ENCODE measurements at places on chromosomes 3 and 15.

DNA sequence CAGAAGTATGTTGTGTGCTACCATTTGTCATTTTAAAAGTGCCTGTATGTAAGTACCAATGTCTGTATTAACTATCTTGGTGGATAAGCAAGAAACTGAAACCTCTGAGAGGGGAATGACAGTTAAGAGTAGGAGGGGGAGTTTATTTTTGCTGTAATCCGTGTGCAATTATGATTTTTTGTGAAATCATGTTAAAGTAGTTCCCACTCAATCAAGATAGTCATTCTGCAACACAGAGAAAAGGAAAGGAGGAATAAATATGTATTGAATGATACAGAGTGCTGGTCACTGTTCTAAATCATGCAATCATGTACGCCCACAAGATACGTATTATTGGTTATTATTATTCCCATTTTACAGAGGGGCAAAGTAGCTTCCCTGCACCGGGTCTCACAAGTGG, 105.1 kb upstream of the UBE2E1 start:
- DNase-seq, result no peak

DNA sequence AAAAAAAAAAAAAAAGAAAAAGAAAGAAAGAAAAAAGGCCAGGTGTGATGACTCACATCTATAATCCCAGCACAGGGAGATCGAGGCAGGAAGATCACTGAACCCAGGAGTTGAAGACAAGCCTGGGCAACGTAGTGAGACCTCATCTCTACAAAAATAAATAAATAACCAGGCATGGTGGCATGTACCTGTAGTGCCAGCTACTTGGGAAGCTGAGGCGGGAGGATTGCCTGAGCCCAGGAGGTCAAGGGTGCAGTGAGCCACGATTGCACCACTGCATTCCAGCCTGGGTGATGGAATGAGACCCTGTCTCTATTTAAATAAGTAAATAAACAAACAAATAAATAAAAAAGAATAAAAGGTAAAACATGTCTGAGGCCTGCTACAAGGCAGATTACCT, 39.3 kb upstream of the LACTB start:
- DNase-seq, result no peak

DNA sequence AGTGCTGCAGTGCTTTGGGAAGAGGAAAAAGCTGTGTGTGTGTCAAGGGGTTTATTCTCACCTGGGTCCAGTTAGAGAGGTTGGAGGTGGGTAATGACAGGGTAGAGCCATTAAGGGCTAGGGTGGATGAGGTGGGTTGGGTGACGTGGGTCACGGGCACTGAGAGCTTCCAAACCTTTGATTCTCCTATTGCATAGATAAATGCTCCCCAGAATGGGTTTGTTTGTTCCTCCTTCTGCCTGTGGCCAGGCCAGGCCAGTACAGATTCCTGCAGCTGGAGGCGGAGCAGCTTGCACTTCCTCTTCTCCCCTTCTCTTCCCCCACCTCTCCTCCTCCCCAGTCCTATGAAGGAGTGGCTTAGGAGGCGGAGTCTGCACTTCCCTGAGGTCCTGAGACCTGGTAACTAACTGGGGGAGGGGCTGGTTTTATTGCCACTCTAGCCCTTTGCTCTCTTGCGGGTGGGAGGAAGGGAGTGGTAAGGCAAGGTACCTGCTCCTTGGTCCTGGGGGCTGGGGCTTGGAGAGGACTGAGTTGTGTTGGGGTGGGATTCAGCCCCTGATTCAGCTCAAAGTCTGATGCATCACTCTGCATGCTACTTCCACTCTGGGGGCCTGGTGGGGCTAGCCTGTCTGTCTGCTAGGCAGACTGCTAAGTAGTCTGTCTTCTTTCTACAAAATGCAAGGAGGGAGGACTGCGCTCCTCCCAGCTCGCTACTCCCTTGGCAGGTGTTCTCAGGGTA, 3.5 kb downstream of the SPINT1 start:
- DNase-seq, result peak; percentile 11

DNA sequence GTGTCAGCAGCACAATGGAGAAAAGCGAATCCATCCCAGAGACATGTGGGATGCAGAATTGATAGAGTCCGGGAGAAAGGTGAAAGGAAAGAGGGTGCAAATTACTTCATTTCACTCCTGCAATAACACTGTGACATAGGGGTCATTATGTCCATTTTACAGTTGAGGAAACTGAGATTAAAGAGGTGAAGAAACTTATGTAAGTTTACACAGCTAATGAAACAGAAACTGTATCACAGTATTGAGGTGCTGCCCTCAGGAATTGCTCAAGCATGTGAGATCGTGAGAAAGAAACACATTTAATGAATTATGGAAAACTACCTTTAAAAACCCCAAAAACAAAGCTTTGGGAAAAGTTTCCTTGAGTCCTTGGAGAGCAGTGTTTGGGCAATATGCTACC, 103.6 kb upstream of the PFN2 start:
- no peak for DNase-seq

DNA sequence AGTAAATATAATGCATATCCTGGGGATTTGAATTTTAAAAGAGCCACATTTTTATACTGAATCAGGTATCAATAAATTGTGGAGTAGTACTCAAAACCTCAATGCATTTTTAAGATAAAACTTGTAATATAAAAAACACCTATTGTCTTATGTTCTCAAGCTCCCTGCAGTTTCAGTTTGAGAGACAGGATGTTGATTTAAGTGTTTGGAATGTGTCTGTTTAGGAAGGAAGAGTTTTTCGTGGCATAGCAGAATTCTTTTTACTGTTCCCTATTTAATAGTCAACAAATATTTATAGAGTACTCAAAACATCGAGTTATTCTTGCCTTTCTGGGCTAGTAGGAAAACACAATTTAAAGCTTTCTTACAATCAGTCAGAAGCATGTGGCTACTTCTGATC, 146.1 kb upstream of the BCHE start:
- DNase-seq, result no peak

GRCh38 chr3:161305095-161305991, 66.0 kb downstream of the SPTSSB start:
- peak; percentile 36 for DNase-seq

DNA sequence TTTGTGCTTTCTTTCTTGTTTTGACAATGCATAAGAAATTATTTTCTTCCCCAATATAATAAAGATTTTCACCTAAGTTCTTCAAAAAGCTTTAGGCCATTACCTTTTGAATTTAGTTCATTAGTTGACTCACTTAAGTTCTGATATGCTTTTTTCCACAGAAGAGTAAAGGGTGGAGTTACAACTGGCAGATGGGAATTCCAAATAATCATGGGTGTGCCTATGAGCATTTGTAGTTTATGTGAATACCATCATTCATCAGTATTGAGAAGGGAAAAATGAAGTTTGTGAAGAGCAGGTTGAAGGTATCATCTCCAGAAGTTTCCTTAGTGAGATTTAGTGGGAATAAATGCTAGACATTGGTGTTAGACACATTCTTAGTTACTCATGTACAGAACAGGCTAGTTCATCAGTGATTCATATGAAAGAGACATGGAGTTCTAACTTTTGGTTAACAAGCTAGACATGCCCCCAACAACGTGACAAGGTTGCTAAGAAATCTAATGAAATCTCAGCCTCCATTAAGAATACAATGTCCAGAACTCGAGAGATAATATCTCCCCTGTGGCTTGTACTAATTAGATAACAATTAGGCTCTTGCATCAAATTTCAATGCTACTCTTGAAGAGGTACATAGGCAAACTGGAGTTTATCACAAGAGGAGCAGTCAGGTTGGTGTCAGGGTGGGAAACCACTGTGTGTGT, 16.9 kb upstream of the ALCAM start:
- DNase-seq, result no peak

DNA sequence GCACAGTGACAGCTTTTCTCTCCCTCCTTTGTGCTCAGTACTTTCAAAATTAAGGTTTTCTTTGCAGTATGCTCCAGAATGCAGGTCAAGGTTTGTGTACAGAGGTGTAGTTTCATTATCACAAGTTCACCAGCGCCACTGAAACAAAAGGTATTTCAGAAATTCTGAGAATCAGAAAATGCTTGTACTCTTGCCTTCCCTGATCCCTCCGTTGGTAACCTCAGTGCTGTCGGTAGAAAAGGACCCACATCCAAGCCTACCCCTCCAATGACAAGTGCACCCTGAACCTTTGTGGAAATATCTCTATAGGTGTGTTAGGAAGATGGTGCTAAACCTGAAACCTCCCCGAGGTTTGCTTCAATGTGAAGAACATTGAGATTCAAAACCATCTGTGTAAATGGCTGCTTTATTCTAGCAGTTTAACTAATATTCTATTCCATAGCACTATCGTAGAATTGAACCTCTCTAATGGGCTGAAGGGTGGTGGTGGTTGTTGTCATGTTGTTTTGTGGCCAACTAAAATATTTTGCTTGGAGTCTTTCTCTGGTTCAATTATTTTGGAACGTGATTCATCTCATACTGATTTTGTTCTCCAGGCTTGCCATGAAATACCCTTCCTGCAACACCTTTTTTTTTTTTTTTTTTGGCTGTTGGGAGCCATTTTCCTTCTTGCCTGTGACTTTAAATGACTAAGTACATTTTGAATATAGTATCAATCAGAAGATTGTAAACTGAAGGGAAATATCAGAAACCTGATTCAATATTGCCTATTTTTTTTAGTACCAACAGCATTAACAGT, 20.7 kb downstream of the ZBTB38 start:
- DNase-seq, result no peak

DNA sequence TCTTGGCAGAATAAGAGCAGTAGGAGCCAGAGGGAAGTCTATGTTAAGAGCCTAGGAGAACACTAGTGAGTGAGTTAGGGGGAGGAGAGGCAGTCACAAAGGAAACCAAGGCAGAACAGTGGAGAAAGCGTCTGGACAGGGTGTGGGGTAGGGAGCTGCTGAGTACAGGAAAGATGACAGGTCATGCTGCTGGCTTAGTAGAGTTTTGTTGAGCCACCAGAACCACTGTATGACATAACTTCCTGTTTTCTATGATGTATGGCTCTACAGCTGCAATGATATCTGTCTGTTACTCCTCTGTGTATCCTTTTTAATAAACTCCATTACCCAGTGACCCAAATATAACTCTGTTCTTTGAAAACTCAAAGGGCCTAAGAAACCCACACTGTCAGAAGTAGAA, 10.6 kb upstream of the STT3B start:
- DNase-seq, result peak; percentile 53

- no peak for DNase-seq
These were observed 17.4 kb upstream of the TRMT10C start for GRCh38 chr3:101544161-101544850.

DNA sequence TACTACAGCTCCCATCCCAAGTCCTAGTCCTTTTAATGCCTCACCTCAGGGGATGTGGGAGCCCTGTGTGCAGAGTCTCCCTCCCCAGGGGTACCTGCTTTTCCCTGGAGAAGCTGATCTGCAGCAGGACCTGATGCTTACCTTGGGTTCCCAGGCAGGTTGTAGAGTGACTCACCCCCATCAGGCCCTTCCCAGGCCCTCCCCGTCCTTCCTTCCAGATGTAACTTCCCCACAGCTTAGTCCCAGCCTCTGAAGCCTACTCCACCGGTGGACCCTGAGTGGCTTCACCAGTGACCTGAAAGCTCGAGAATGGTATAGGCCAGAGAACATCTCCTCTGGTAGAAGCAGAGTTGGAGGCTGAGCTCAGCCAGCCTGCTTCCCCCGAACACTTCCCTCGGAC, 254.2 kb upstream of the STT3B start:
- DNase-seq, result no peak

DNA sequence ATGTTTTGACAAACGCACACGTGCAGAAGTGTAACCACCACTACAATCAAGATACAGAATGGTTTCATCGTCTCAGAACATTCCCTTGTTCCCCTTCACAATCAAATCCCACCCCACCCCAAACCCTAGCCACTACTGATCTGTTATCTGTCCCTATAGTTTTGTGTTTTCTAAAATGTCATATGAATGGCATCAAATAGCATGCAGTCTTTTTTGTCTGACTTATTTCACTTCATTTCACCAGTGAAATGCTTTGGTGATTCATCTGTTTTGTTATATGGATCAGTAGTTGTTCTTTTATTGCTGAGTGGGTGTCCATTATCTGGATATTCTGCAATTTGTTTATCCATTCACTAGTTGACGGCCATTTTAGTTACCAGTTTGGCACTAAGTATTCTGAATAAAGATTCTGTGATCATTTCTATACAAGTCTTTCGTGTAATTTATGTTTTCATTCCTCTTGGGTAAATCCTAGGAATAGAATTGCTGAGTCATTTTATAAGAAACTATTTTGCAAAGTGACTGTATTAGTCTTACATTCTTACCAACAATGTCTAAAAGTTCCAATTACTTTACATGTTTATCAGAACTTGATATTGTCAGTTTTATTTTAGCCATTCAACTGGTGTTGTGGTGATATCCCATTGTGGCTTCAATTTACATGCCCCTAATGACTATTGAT, 232.8 kb downstream of the CLSTN2 start:
- DNase-seq, result no peak

DNA sequence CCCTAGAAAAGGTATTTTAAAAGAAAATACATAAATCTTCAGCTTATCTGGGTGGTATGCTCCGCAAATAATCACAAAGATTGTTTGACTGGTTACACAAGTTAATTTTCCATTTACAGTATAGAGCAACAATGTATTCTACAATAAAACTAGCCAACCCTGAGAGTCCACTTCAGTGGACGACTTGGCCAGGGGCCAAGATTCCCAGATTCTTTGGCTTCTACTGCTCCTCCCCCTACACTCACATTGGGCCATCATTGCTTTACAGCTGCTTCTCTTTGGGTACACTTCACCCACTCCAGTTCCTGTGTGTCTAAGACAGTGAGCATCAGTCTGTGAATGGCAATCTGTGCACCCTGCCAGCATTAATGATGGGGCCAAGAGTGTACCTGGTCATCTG, 17.2 kb upstream of the PRICKLE2 start:
- no peak for DNase-seq

DNA sequence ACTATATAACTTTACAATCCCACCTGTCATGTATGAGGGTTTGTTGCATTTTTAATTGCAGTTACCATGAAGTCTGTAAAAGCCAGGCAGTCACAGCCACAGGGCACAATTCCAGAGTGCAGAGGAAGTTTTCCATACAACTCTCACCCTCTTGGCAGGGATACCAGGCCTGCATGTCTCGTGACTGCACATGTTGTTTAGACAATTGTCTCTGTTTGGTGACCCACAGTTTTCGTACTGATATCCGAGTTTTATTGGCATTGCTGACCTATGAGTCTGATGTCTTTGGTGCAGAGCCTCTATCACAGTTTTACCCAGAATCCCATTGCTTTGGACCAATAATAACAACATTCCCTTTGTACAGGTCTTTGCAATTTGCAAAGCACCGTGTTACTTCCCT, 24.9 kb upstream of the MYZAP start:
- no peak for DNase-seq

GRCh38 chr3:59549962-59550361, 500.1 kb upstream of the CFAP20DC start:
- no peak for DNase-seq

DNA sequence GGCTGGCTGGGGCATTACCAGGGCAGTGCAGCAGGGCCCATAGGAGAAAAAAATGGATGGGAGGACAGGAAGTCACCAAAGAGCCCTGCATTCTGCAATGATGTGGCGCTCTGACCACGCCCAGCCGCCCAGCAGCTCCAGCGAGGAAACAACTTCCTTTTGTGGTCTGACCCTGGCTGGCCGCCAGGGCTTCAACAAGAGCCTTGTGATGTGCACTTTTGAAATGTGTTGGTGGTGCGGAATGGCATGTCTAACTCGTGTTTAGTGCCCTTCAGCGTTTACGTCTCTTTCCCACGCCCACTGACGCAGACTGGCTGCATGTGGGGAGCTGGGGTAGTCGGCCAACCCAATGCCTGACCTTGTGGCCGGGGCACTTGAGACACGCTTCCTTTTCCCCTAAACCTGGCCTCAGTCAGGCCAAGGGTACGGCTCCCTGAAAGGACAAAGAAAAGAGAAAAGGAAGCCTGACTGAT, 81.9 kb upstream of the CTNNB1 start:
- peak; percentile 84 for DNase-seq

- no peak for DNase-seq
These were observed 107.3 kb upstream of the LPP start for GRCh38 chr3:188046561-188047211.
